ENCODE measurements at places on chromosomes 2 and 18.

GRCh38 chr2:72780477-72780876, 45.4 kb downstream of the EXOC6B start:
- peak; percentile 27 for DNase-seq

- no peak for DNase-seq
Measured at GRCh38 chr18:72630991-72631390, 86.8 kb upstream of the CBLN2 start.

DNA sequence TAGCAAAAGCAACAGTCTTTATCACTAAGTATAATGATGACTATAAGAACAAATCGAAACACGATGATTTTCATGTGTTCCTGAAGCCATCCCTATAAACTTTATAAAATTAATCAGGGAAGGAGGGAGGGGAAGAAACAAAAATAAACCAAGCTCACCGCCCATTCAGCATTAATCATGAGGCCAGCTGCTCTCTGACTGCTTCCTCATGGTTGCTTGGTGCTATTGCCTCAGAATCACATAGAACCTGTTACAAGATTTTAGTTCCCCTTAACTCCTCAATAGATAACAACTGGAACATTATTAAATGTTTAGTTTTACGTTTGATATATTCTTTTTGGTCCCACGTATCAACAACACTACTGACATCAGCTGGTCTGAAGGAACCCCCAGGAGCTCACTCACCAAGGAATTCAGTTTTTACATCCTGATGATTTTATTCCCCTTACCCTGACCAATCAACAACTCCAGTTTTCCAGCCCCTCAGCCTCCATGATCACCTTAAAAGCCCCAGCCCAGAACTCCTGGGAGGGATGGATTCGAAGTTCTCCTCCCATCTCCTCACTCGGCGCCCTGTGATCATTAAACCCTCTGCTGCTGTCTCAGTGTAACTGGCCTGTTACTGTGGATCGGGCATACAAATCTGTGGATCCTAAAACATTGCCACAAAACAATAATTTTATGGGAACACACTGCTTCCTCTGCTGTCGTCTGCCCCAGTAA, 10.6 kb upstream of the HNRNPLL start:
- DNase-seq, result peak; percentile 58

DNA sequence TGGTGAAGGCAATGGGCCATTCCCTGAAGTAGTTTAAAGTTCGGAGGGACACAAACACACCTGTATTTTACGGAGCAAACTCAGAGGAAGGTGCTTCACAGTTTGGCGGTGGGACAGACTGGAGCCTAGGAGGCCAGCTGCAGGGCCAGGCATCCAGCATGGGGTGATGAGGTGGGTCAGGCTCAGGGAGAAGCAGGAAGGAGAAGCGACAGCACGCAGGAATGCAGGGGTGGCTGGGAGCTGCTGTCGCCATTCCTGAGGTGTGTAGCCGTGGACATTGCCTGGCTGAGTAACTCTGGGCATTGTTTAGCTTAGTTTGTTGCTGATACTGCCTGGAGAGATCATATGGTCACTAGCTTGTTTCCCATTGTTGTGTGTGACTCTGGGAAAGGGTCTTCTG, 35.8 kb upstream of the METTL21A start:
- no peak for DNase-seq

GRCh38 chr18:50786864-50787263, 33.0 kb downstream of the MRO start:
- no peak for DNase-seq

All from HCEC 1CT (cell line).